CD4-positive, alpha-beta memory T cell (primary cell): ENCODE measurements at places on chromosomes 16 and 17.
A peak's percentile ranks its signal among the peaks of the same experiment; 100 is the strongest.

DNA sequence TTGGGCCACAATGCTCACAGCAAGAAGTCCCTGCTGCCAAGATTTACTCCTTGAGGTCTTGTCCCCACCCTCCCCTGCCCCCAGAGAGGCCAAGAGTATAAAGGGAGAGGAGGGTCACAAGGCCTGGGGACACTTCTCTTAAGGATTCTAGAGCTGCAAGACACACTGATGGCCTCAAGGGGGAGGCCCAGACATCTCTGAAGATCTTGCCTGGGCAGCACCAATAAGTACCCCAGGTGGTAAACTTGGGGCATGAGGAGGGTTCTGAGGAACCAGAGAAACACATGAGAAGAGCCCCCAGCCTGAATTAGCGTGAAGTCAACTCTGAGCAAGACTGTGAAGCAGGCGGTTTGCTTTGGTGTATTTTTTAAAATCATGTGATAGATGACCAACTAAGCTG lies 26.8 kb upstream of the MTMR4 start:
- H3K27me3 ChIP-seq, result no peaks in the 10 kb centered on the region
- H3K27ac ChIP-seq, result no peak overlapping the region
- DNase-seq, result no peak
- H3K4me1 ChIP-seq, result no peaks in the 10 kb centered on the region
- H3K4me3 ChIP-seq, result no peak overlapping the region
- no peaks in the 10 kb centered on the region for H3K36me3 ChIP-seq

DNA sequence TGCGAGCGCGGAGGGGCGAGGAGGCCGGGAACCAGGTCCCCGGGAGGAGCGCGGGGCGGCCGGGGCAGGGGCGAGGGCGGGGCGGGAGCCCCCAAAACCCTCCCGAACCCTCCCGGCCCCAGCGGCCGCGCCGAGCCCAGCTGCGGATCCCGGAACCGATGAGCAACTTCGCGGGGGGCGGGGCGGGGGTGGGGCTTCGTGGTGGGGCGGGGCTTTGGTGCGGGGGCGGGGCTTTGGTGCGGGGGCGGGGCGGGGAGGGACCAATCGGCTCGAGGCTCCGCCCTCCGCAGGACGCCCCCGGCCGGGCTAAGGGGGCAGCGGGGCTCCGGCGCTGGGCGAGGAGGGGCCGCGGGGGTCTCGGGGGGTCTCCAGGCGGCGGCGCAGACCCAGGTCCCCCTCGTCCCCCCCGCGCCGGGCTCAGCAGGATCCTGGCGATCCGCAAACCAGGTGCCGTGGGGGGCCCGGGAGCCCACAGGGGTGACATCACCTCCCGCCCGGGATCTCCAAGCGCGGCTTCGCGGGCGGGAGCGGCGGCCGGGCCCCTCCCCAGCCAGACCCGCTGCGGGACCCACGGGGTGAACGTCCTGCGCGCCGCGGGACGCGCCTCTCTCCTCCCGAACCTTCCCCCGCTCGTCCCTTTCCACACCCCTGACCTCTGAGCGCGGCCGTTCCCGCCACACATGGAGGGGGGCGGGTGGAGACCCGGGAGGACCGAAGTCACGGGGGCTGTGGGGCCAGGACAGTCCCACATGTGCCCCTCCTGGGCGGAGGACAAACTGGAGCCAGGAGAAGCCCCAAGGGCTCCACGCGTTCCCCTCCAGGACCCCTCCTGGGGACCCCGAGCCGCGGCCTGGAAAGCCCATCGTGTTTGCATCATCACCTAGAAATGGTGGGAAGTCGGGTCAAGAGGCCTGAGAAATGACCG lies at the start of gene ABR:
Gene ABR, minus strand, starts transcription at position 164 of the 925 bp plus-strand sequence. CDS start 254 bp downstream, outside the sequence.
- H3K4me1 ChIP-seq, result peaks cover 10% of the 10 kb centered on the region
- H3K4me3 ChIP-seq, result peak within 1 kb of the TSS; percentile 38
- H3K27me3 ChIP-seq, result no peaks in the 10 kb centered on the region
- DNase-seq, result peak; percentile 54

- H3K27me3 ChIP-seq, result no peaks in the 10 kb centered on the region
- H3K4me3 ChIP-seq, result no peak overlapping the region
- H3K4me1 ChIP-seq, result no peaks in the 10 kb centered on the region
- H3K36me3 ChIP-seq, result no peaks in the 10 kb centered on the region
Measured at GRCh38 chr16:87922250-87922871, 14.0 kb downstream of the CA5A start.

GRCh38 chr16:78761427-78761826 lies 662.0 kb downstream of the WWOX start:
- no peaks in the 10 kb centered on the region for H3K36me3 ChIP-seq
- no peak overlapping the region for H3K27ac ChIP-seq
- no peaks in the 10 kb centered on the region for H3K4me1 ChIP-seq

GRCh38 chr16:55668340-55669281 lies 12.8 kb downstream of the SLC6A2 start:
- no peak for DNase-seq
- H3K4me3 ChIP-seq, result no peak overlapping the region
- no peak overlapping the region for H3K27ac ChIP-seq
- no peaks in the 10 kb centered on the region for H3K27me3 ChIP-seq
- no peaks in the 10 kb centered on the region for H3K36me3 ChIP-seq
- H3K4me1 ChIP-seq, result no peaks in the 10 kb centered on the region

- H3K4me1 ChIP-seq, result no peaks in the 10 kb centered on the region
- H3K4me3 ChIP-seq, result no peak overlapping the region
- no peaks in the 10 kb centered on the region for H3K36me3 ChIP-seq
- no peaks in the 10 kb centered on the region for H3K27me3 ChIP-seq
Measured at GRCh38 chr17:71821511-71821910, 299.3 kb upstream of the SOX9 start.

- no peak overlapping the region for H3K4me3 ChIP-seq
- H3K4me1 ChIP-seq, result peaks cover 19% of the 10 kb centered on the region
- DNase-seq, result peak; percentile 20
- no peak overlapping the region for H3K27ac ChIP-seq
- no peaks in the 10 kb centered on the region for H3K36me3 ChIP-seq
- no peaks in the 10 kb centered on the region for H3K27me3 ChIP-seq
Measured at GRCh38 chr16:79047337-79047736, 553.2 kb downstream of the MAF start.

- H3K4me1 ChIP-seq, result no peaks in the 10 kb centered on the region
- H3K36me3 ChIP-seq, result no peaks in the 10 kb centered on the region
- no peak overlapping the region for H3K27ac ChIP-seq
- H3K4me3 ChIP-seq, result no peak overlapping the region
- DNase-seq, result no peak
Measured at GRCh38 chr16:52422307-52422706, 124.6 kb downstream of the TOX3 start.
